ENCODE measurements at places on chromosomes 3 and 15.

DNA sequence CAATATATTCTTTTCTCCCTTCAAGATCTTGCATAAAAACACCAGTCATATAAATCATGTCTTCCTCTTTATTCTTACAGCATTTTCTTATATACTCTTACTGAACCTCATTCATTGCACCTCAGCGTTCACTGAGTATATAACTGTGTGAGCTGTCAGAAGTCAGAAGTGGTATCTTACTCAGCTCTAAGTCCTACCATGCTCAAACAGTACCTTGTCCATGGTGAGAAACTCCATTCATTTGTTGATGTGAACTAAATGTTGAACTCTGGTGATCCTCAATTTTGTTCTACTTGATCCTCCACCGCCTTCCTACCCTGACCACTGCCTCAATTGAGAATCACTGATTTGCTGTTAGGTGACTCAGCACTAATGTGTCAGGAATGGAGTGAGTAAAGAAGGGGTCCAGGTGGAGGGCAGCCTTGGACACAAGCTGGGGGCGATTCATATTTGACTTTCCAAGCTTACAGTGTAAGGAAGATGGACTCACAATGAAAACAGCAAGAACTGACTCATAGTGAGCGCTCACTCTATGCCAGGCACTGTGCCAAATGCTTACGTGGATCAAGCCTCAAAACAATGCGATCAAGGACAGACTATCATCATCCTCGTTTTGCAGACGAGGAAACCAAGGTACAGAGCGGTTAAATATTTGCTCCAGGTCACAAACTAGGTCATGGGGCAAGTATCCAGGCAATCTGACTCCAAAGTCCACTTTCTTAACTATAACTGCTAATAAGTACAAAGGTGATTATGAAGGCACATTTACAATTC, 13.5 kb upstream of the ZFYVE19 start:
- DNase-seq: no peak

GRCh38 chr3:100782348-100782747, 73.1 kb downstream of the TFG start:
- no peak for DNase-seq

GRCh38 chr15:80695911-80696661, 976 bp downstream of the ABHD17C start:
- no peak for DNase-seq

- no peak for DNase-seq
These were observed 76.0 kb upstream of the ATP10A start for GRCh38 chr15:25939122-25939521.

DNA sequence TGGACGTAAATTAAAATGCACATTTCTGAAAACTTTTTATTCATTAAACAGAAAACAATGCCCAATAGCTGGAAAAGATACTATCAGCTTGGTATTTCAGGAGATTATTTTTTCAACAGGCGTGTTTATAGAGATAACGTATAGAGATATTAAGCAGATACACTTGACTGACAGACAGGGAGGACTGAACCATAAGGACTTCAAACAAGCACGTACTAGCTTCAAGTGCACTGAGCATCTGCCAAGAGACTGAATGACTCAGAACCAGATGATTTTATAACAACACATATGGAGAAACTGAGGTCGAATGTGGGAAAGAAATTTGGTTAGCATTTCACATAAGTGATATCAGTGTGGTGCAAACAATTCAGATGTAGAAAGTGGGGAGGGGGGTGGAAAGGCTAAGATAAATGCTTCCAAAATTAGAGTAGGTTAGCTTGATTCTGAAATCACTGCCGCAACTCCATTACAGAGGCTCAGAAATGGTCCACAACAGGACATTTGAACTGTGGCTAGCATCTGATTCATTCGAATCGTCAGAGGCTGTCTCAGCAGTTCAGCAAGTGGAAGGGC, 103.5 kb downstream of the SEMA6D start:
- DNase-seq: peak; percentile 38

DNA sequence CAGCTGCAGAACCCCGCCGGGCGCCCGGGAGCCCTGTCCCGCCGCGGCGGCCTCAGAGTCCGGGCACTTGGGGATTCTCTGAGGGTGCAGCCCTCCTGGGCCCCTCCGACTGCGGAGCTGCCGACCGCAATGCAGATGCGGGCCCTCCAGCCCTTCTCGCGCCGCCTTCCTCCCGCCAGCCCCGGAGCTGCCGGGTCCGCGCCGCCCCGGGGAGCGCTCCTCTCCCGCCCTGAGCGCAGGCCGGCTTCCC, 320 bp upstream of the ACAN start:
- DNase-seq: no peak

DNA sequence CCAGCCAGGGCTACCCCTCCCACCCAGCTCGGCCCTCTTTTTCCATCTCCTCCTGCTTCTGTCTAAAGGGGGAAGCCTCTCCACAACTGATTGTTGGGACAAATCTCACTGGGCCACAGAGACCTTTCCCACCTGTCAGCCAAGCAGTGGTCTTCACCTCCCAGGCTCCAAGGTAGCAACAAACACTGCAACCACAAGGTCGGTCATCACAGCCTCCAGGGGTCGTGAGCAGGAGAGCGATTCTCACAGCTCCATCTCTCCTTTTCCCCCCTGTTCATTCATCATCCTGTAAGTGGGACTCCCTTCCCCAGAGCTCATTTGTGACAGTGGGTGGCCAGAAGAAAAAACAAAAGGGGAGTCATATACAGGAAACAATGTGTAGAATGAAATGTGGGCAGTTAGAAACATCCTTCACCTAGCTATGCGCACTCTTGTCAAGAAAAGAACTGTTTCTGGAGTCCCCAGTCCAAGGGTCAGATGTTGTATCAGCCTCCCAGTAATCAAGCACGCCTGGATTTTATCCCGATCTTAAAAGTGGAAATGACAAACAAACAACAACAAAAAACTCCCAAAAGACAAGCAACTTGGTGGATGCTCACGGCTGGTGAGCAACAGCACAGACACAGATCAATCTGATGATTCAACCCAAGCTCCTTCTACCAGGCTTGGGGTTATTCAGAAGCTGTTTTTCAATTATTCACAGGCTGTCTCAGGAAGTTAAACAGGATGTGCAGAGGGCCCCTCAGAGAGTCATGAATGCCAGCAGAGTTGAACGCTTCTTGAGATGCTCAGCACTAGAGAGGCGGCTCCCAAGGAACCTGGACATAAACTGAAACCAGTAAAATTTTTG, 22.4 kb downstream of the LYZL4 start:
- no peak for DNase-seq

- no peak for DNase-seq
These were observed 162.8 kb upstream of the RARB start for GRCh38 chr3:25265284-25265683.

GRCh38 chr3:152434142-152434541, 165.4 kb downstream of the MBNL1 start:
- no peak for DNase-seq

- DNase-seq: no peak
These were observed 673.6 kb upstream of the ADAMTS9 start for GRCh38 chr3:65361448-65361847.

DNA sequence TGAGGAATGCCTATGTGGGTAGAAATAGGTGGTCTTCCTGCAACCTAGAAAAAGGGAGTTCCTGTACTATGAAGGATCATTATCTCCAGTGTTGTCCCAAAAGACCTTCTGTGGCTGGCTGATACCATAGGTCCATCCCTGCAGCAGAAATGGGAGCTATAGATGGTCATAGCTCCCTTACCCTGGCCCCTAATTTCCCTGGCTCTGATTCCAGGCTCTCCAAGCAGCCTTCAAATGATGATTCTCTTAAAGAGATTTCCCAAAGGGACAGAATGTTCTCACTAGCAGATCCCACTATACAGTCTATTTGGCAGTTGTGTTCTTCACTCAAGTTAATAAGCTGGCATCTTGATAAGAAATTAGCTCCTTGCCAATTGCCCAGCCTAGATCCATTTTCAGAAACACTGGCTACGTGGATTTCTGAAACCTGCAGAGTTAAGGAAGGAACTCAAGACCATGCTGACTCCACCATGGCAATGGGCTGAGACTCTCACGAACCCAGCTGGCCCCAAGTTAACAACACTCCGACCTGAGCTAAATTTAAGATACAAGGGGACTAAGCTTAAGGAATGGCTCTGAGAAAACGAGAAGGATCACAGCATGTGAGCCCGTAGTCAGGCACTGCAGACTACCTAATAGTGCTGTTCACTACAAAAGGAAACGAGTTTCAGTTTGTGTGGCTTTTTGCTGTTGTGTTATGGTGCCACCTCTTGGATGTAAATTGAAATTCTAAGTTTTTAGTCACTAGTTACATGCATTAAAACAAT, 11.4 kb downstream of the C15orf40 start:
- DNase-seq: peak; percentile 25

GRCh38 chr15:97881346-97881965, 79.0 kb upstream of the ARRDC4 start:
- no peak for DNase-seq

GRCh38 chr15:60414016-60414682, 16.4 kb upstream of the ANXA2 start:
- DNase-seq: no peak

- no peak for DNase-seq
These were observed 134.8 kb upstream of the RGMA start for GRCh38 chr15:93223803-93224202.

DNA sequence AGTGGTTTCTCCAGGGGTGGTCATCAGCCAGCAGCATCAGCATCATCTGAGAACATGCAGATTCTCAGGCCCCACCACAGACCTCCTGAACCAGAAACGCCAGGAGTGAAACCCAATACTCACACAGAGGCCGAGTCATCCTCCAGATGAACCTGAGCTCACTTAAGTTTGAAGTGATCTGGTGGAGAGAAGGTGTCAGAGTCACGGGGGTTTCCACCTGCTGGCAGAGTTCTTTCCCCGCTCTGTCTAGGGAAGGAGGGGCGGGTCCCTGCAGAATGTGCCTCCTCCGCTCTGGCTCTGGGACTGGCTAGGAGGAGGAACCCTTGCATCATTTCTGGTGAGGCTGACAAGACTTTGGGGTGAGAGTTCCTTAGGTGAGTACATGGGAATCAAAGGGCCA, 13.3 kb upstream of the KIF23 start:
- peak; percentile 57 for DNase-seq

- no peak for DNase-seq
These were observed 262.4 kb downstream of the NLGN1 start for GRCh38 chr3:173659972-173660371.

DNA sequence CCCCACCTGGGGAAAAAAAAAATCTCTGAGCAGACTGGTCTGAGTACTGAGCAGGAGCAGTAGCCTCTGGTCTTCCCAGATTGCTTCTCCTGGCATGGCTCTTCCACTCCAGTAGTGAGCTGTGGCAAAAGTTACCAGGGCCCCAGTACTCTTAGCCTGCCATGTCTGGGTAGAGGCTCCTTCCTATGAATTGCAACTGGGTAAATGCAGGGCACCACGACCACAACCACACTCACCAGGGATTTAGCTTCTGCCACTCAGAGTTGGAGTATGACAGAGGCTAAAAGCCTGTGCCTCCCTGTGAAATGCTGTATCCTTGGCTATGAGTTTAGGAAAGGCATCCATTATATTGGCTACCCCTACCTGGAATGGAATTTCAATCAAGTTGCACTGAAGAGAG, 67.9 kb upstream of the CCDC54 start:
- DNase-seq: no peak

DNA sequence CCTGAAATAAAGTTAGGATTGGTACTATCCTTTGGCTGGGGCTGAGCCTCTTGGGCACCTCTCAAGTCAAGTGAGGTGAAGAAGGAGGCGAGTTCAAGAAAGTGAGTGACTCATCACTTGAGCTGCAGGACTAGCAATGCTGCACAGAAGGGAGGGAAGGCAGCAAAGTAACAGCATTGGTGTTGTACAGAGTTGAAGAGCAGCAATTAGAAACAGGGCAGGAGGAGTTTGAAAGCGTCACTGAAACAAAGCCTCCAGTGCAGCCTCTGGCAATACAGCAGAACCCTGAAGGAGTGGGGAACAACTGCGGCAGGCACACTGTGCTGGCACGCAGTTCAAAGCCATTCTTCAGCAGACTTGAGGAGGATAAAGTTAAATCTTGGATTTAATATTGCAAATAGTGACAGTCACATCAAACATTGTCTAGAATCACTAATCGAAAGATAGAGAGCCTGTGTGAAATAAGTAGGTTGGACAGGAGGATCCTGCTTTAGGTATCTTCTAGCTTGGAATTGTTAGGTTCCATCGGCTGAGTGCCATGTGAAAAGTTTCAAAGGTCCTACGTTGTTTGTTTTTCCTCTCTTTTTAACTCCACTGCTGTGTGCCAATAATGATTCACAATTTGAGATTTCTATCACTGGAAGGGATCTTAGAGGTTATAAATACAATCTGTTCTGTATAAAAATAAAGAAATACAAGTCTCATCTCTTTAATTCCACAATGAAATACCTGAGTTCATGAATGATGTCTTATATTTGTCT, 479.8 kb downstream of the NAALADL2 start:
- DNase-seq: no peak

- DNase-seq: no peak
These were observed 67.8 kb downstream of the OPA1 start for GRCh38 chr3:193660698-193661411.

GRCh38 chr15:43009206-43009605, 88.6 kb upstream of the TTBK2 start:
- DNase-seq: no peak

- DNase-seq: no peak
These were observed 21.6 kb downstream of the PLA2G4B start for GRCh38 chr15:41860049-41860828.

Measured in NCI-H1417 (cell line).